A673 (cell line): ENCODE measurements at places on chromosomes 11 and 22.

GRCh38 chr22:50684501-50684900 is 11.9 kb downstream of the SHANK3 start:
- H3K4me1 ChIP-seq, result no peaks in the 10 kb centered on the region
- DNase-seq, result no peak
- H3K27ac ChIP-seq, result no peak overlapping the region
- no peaks in the 10 kb centered on the region for H3K36me3 ChIP-seq
- no peak overlapping the region for H3K4me3 ChIP-seq

- no peaks in the 10 kb centered on the region for H3K36me3 ChIP-seq
- DNase-seq, result no peak
- H3K27me3 ChIP-seq, result no peaks in the 10 kb centered on the region
- no peak overlapping the region for H3K27ac ChIP-seq
- no peak overlapping the region for H3K4me3 ChIP-seq
Observed at GRCh38 chr11:92245700-92246271, 21.2 kb downstream of the FAT3 start.

DNA sequence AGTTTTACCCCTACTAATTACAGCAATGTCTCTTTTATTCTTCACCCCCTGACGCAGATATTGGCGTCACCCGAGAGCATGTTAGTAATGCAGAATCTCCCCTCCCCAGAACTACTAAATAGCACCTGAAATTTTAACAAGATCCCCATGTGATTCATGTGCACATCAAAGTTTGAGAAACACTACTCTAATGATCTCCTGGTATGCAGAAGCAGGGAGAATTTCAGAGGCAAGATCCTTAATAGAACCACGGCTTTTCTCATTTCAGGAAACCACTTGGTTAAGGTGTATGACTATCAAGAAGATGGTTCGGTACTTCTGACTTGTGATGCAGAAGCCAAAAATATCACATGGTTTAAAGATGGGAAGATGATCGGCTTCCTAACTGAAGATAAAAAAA is 5.3 kb downstream of the CD3G start:
- no peaks in the 10 kb centered on the region for H3K4me1 ChIP-seq
- H3K36me3 ChIP-seq, result no peaks in the 10 kb centered on the region
- peaks cover 48% of the 10 kb centered on the region for H3K27me3 ChIP-seq
- no peak overlapping the region for H3K4me3 ChIP-seq
- no peak for DNase-seq

GRCh38 chr11:27592098-27592780 is 85.7 kb upstream of the LIN7C start:
- no peak overlapping the region for H3K27ac ChIP-seq
- H3K4me1 ChIP-seq, result no peaks in the 10 kb centered on the region
- H3K4me3 ChIP-seq, result no peak overlapping the region
- DNase-seq, result no peak

DNA sequence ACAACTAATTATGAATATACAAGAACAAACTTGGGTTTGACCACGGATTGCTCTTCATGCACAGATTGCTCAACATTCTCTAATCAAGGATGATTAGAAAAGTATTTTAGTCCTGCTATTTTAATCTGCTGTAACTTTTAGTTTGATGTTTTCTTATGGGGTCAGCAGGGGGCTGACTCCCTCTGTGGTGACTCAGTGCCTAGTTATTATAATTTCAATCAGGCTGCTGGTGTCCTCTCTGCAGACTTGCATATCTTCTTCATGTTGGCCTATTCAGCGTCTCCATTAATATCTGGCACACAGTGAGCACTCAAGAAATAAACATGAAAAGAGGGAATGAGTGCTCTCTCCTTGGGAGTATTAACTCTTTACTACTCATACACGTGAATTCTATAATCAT is 223.8 kb upstream of the DDI1 start:
- peak; percentile 58 for DNase-seq
- H3K36me3 ChIP-seq, result no peaks in the 10 kb centered on the region
- H3K27ac ChIP-seq, result no peak overlapping the region
- no peak overlapping the region for H3K4me3 ChIP-seq
- no peaks in the 10 kb centered on the region for H3K27me3 ChIP-seq
- H3K4me1 ChIP-seq, result peaks cover 4% of the 10 kb centered on the region

DNA sequence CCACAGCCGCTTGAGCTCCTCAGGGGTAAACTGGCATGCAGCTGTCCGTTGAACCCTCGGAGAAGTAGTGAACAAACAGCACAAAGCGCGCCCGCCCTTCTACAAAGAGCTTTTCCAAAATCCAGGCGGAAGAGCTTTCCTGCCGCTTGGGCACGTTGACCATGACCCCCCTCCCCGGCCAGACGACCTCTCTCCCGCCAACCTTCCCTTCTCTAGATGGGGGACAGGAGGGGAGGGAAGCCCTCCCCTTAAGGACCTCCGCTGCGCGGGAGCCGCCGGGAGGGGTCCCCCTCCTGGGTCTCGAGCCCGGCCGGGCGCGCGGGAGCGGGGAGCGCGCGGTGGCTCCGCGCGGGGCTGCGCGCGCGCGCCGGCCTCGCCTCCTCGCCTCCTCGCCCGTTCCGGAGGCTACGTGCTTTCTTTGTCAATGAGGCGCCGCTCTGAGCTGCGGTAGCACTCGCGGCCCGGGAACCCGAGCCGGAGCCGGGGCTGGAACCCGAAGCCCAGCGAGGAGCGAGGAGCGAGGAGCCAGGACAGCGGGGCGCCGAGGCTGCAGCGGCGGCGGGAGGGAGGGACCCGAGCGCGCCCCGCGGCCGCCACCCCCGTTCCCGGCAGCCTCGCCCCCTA is 118.6 kb downstream of the HIPK3 start:
- peak within 1 kb of the TSS; percentile 56 for H3K4me3 ChIP-seq
- H3K4me1 ChIP-seq, result peaks cover 26% of the 10 kb centered on the region
- H3K36me3 ChIP-seq, result no peaks in the 10 kb centered on the region
- no peak within 1 kb of the TSS for H3K27ac ChIP-seq
- DNase-seq, result peak; percentile 80
- peaks cover 33% of the 10 kb centered on the region for H3K27me3 ChIP-seq

DNA sequence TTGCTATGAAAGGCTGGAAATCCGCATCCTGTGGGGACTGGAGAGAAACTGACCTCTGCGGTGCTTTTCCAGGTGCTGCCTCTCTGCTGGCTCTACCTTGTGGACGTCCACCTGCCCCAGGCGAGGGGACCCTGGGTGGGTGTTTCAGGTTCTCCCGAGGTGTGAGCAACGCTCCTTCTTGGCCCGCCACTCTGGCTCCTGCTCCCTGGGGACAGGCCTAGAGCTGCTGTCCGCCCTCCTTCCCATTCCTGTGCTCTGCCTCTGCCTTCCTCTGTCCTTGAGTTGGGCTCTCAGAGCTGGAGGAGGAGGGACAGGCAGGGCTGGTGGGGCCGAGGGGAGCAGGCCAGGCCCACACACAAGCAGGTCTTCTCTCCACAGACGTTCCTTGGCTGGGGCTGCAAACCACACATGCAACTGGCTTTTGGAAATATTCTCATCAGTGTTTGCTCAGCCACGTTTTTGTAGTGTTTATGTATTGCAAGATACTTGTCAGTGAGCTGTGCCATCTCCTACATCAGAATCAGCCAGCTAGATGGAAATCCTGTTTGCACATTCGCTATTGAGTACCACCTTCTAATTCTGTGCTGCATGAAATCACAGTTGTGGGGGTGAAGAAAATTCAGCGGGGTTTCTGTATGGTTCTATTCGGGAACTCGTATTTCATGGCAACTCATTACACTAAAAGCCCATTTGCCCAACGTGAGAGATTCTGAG is 1115.0 kb downstream of the BRD1 start:
- no peak overlapping the region for H3K4me3 ChIP-seq
- H3K4me1 ChIP-seq, result no peaks in the 10 kb centered on the region
- H3K36me3 ChIP-seq, result peaks cover 21% of the 10 kb centered on the region
- H3K27ac ChIP-seq, result no peak overlapping the region

- no peak overlapping the region for H3K4me3 ChIP-seq
- H3K27ac ChIP-seq, result peak overlapping the region; percentile 58
- peaks cover 6% of the 10 kb centered on the region for H3K4me1 ChIP-seq
- peaks cover 18% of the 10 kb centered on the region for H3K36me3 ChIP-seq
- H3K27me3 ChIP-seq, result no peaks in the 10 kb centered on the region
- DNase-seq, result no peak
Observed at GRCh38 chr22:41827671-41828070, 5.2 kb upstream of the SREBF2 start.

- H3K4me3 ChIP-seq, result no peak overlapping the region
- DNase-seq, result no peak
- peaks cover 3% of the 10 kb centered on the region for H3K36me3 ChIP-seq
Observed at GRCh38 chr22:31625661-31626426, 36.2 kb downstream of the PISD start.

DNA sequence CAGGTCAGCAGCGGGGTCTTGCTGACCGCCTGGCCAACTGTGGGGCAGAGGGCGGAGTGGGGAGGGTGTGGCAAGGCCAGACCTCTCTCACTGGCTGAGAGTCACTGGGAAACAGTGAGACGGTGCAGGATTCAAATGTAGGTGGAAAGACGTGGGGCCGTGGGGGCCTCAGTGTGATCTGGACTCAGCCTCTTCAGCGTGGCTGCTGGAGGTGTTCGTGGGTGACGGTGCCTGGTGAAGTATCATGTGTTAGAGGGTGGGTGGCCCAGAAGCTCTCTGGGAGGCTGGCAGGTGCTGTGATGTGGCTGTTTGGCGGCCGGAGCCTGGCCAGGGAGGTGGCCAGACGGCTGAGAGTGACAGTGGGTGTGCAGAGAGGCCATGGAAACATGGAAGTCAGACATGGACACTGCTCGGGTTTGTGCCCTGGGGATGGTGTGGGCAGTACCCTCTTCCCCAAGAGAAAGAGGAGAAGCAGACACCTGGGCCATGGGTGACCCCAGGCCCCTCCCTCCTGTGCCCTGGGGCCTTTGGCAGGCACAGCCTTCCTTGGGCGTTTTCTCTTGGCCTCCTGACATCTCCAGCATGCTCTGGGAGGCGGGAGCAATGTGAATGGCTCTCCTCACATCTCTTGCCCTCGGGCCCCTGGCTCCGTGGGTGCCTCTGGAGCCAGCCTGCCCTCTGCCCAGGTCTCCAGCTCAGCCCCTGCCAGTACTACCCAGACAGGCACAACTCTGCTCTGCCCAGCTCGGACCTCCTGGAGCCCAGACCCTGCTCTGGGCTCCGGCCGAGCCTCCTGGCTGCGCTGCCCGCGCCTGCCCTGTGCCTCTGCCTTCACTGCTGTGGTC is 10.1 kb upstream of the ACR start:
- H3K4me3 ChIP-seq, result no peak overlapping the region
- DNase-seq, result no peak
- H3K27me3 ChIP-seq, result no peaks in the 10 kb centered on the region
- peaks cover 7% of the 10 kb centered on the region for H3K4me1 ChIP-seq

DNA sequence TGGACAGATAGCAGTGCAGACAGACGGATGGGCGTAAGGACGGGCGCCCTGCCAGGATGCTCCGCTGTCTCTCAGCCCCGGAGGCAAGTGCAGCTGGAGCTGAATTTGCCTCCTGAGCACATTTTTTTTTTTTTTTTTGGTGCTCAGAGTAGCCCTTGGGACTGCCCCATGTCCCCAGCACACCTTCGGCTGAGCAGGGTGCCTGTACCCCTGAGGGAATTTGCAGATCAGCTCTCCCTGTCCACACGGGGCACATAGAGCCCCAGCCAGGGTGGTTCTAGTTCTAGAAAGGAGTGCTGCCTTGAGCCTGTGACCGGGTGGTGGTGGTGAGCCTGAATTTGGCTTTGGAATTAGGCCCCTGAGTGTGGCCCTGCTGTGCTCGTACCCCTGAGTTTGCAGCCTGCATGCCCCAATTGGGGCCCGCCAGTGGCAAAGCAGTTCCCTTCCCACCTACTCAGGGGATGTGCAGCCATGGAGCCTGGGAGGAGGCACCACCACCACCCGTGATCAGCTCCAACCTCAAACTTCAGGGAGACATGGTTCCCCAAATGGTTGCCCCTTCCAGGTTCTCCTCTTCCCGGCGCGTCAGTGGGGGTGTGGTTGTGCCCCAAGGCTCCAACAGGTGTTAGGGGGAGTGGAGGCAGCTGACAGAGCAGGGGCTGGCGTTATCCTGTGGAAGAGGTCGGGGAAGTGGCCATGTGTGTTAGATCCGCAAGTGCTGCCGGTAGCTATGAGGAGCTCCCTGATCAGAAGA is 1232.7 kb downstream of the BRD1 start:
- peaks cover 31% of the 10 kb centered on the region for H3K4me1 ChIP-seq
- no peaks in the 10 kb centered on the region for H3K27me3 ChIP-seq
- H3K4me3 ChIP-seq, result no peak overlapping the region
- H3K36me3 ChIP-seq, result peaks cover 19% of the 10 kb centered on the region
- DNase-seq, result peak; percentile 24

GRCh38 chr11:72482211-72482812 is 48.0 kb upstream of the CLPB start:
- no peaks in the 10 kb centered on the region for H3K4me1 ChIP-seq
- H3K27me3 ChIP-seq, result no peaks in the 10 kb centered on the region
- peak; percentile 81 for DNase-seq
- H3K36me3 ChIP-seq, result no peaks in the 10 kb centered on the region

DNA sequence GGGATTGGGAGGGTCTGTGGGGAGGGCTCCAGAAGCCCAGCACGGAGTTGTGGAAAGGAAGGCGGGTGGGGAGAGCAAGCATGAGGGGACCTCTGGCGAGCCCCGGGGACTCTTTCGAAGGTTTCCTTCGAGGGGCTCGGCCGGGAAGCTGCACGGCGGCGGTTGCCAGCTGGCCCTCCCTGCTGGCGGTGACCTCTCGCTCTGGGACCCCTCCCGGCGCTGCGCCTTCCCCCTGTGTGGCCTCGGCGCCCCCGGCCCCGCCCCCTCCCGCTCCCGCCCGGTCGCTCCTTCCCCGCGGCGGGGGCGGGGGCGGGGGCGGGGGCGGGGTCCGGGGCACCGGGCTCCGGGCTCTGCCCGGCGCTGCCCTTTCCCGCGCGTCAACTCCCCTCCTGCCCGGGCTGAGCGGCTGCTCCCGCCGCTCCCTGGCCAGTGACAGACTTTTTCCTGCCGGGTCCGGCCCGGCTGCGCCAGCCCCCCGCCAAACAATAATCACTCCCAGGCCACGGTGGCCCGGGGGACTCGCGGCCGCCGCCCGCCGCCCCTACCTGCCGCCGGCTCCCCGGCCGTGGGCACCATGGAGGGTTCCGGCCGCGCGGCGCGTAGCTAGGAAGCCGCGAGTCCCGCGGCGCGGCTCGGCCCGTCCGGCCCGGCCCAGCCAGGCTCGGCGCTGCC is 941 bp downstream of the CLCF1 start:
- H3K4me1 ChIP-seq, result peaks cover 38% of the 10 kb centered on the region
- H3K36me3 ChIP-seq, result no peaks in the 10 kb centered on the region
- peak overlapping the region; percentile 67 for H3K27ac ChIP-seq
- peak overlapping the region; percentile 74 for H3K4me3 ChIP-seq
- no peaks in the 10 kb centered on the region for H3K27me3 ChIP-seq

DNA sequence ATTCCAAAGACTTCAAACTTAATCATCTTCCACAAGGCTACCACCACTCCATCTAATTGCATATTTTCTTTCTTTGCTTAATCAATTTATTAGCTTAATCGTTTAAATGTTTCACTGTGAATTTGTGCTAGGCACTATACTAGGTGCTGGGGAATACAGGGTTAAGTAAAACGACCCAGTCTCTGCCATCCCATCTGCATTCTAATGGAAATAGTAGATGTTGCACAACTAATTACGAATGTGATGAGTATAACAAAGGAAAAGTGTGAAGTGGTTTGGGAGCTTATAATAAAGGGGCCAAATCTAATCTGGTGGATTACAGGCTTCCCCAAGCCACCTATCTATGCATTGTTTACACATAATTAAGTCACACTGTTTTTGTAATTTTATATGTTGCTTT is 147.1 kb downstream of the FAM181B start:
- no peak overlapping the region for H3K4me3 ChIP-seq
- H3K27ac ChIP-seq, result no peak overlapping the region
- DNase-seq, result no peak

GRCh38 chr22:17786435-17787161 is 12.3 kb upstream of the BID start:
- H3K4me1 ChIP-seq, result peaks cover 16% of the 10 kb centered on the region
- no peak overlapping the region for H3K27ac ChIP-seq
- H3K27me3 ChIP-seq, result no peaks in the 10 kb centered on the region
- no peak for DNase-seq
- H3K36me3 ChIP-seq, result no peaks in the 10 kb centered on the region
